ENCODE measurements at places on chromosomes 7 and 10.

GRCh38 chr10:47253651-47254375, 46.2 kb upstream of the GDF10 start:
- DNase-seq = no peak

DNA sequence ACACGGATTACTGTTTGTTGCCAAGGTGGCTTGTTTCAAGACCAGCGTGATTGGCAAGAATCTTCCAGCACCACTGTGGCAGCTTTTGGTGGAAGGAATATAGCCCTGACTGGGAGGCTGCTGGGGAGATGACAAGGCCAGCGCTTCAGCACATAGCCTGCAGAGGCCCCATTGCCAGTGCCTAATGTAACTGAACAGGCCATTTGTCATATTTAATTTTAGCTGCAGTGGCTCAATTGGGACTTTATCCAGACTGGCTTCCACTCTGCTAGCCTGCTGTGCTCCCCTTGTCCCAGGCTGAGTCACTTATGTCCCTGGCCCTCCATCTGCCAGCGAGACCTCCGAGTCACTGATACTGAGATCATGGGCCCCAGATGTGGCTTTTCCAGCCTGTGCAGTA, 483.1 kb downstream of the GALNT17 start:
- no peak for DNase-seq

- peak; percentile 43 for DNase-seq
Observed at GRCh38 chr7:158649279-158649678, 55.3 kb downstream of the NCAPG2 start.

- DNase-seq = no peak
Observed at GRCh38 chr7:81779706-81780105, 9.9 kb upstream of the HGF start.

GRCh38 chr10:129859536-129859935, 104.5 kb downstream of the EBF3 start:
- no peak for DNase-seq

- peak; percentile 70 for DNase-seq
Observed at GRCh38 chr7:19442016-19442785, 266.6 kb downstream of the POLR1F start.

DNA sequence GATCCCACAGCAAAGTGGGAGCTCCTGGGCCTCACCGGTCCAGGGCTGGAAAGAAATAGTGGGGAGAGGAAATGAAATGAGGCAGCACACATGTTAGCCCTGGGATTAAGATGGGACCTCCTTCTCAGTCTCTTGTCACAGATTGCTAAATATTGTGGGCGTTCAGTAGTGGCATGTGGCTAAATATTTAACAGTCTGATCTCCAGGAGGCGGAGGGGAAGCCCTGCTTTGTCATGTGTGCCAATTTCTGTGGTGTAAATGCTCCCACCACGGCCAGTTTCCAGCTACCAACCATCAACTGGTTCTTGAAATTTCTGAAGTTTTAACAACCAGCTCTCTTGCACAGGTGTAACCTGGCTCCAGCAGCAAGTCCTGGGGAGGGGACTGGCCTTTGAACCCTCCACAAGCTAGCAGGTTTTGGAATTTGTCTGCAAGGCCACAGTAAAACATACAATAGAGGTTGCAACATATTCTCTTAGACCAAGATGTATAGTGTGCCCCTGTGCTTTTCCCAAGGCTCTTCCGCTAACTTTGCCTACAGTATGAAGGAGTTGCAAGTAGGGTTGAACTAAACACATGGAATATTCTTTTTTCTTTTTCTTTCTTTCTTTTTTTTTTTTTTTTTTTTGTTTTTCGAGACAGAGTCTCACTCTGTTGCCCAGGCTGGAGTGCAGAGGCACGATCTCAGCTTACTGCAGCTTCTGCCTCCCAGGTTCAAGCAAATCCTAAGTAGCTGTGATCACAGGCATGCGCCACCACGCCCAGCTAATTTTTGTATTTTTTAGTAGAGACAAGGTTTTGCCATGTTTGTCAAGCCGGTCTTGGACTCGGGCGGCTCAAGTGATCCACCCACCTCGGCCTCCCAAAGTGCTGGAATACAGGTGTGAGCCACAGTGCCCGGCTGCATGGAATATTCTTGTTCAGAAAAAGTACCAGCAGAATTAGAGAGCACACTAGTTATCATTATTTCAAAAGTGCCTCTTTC, 103.1 kb upstream of the PCBD1 start:
- peak; percentile 58 for DNase-seq

DNA sequence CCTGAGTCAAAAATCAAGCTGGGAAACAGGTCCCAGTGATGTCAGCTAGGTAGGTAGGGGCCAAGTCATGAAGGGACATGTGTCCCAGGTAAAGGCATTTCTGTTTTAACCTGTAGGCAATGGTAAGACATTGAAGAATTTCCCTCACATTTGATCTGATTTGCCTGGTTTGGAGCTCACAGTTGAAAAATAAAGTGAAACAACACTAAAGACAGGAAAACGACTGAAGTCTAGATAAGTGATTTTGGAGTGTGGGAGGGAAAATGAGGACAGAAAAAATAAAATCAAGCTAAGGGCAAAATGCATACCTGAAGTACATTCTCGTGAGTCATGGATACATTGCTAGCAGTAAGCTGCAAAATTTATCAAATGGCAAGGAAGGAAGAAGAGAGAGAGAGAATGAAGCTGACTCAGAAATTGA, 169.9 kb downstream of the SKIDA1 start:
- DNase-seq = no peak

DNA sequence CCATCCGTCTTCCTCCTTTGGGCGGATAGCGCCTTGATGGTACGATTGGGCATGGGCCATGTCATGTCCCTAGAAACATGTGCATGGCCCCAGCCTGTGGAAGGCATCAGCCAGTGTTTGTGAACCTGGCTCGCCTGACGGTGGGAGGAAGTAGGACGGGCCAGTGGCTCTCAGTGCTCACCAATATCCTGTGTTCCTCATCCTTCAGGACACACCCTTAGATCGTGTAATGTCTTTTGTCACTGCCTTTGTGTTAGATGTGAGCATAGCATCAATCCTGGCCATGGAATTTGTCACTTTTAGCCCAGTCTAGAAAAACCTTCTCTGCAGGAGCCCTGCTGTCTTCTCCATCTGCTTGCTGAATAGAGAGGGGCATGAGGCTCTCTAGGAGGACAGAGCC, 77.6 kb downstream of the PFKFB3 start:
- DNase-seq = no peak

- DNase-seq = no peak
Observed at GRCh38 chr10:4669585-4669984, 156.4 kb upstream of the AKR1E2 start.

DNA sequence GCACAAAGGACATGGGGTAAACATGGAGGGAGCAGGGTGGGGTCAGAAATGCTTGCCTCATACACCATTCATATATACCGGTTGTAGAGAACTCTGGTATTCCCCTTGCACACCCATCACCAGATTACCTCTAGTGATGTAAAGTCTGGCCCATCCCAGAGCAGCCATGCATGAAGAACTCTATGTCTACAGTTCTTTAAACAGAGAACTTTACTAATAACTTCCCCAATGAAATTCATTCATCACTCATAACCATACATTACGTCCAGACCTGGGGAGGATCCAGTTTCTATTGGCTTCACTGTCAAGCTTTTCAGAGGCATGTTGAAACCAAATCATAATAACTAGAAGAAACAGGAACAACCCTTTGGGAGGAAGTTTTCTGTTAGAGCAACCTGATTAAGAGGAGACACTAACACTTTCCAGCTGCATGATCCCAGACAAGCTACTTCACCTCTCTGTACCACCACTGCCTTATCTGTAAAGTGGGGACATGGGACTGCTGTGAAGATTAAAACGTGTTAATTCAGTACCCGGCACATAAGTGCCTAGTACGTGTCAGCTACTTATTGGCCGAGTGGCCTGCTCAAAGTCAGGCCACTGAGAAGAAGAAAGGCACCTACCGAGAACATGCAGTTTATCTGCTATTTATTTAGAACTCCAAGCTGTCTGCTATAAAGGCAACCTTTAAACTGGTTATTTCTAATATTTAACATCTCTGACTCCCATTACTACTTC, 59.7 kb downstream of the IGF2BP3 start:
- no peak for DNase-seq

- peak; percentile 70 for DNase-seq
Observed at GRCh38 chr10:124032971-124033886, 60.2 kb downstream of the CHST15 start.

GRCh38 chr7:157818701-157819454, 482.1 kb downstream of the DNAJB6 start:
- no peak for DNase-seq

- DNase-seq = peak; percentile 49
Observed at GRCh38 chr7:111953611-111954010, 252.6 kb downstream of the DOCK4 start.

DNA sequence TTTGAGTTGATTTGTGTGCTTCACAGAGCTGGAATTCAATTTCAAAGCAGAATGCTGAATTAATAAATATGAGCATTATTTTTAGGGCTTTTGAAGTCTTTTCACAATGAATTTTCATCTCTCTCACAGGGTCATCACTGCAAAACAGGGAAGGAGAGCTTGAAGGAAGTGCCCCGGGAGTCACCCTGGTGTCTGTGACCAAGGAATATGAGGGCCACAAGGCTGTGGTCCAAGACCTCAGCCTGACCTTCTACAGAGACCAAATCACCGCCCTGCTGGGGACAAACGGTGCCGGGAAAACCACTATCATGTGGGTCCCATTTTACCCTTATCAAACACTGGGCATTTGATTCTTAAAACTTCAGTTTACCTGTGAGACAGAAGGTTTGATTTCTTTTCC, 217.7 kb downstream of the ABCA13 start:
- no peak for DNase-seq

DNA sequence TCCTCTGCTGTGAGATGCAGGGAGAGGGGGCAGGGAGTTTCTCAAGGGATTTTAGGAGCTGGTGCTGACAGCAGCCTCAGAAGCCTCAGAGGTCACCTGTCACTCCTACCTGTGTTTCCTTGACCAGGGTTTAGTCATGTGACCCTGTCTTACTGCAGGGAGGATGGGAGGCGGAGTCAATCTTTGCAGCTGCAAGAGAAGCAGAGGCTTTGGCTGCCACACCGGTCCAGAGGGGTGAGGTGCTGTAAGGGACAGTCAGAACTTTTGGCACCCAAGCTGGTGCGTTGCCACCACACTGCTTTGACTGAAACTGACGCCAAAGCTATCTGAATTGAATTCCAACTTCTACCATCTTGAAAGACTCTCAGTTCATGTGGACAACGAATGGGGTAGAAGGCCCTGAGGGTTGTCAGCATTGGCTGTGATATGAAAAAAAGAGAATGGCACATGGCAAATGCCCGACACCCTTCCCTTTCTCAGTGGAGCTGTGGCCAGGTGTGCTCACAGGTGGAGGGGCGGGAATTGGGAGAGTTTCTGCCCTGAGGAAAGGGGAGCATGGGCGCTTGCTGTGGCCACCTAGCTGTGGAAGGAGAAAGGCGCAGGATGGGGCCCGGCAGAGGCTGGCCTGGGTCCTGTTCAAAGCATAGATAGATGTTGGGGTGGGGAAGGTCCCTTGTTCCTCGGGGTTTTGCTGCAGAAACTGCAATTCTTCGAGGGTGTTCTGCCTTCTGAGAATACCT, 69.3 kb downstream of the ARHGAP22 start:
- no peak for DNase-seq

DNA sequence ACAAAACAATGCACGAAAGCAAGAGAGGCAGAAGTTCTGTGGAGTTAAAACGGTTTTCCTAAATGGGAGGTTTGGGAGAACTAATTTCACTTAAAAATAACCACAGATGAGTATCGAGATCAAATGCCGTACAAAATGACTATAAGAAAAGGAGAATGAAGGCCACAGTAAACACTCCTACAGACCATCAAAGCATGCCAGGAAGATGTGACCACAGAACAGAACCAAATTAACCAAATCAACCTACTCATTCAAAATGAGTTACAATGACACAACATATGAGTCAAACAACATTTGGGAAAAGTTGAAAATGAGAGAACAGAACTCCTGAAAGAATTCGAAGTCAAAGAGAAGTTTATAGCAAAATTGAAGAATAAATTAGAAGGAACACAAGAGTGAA, 24.3 kb upstream of the DOCK1 start:
- DNase-seq = no peak
